H4 (cell line): ENCODE measurements at places on chromosomes 16 and 17.

GRCh38 chr16:8391257-8391656 lies 199.1 kb downstream of the TMEM114 start:
- no peak for DNase-seq

GRCh38 chr16:25726430-25727098 lies 34.8 kb downstream of the HS3ST4 start:
- DNase-seq: no peak

- DNase-seq: no peak
These were observed 291.8 kb downstream of the SOX9 start for GRCh38 chr17:72412650-72413076.

- DNase-seq: no peak
These were observed 11.3 kb upstream of the PRR29 start for GRCh38 chr17:63986821-63987220.

DNA sequence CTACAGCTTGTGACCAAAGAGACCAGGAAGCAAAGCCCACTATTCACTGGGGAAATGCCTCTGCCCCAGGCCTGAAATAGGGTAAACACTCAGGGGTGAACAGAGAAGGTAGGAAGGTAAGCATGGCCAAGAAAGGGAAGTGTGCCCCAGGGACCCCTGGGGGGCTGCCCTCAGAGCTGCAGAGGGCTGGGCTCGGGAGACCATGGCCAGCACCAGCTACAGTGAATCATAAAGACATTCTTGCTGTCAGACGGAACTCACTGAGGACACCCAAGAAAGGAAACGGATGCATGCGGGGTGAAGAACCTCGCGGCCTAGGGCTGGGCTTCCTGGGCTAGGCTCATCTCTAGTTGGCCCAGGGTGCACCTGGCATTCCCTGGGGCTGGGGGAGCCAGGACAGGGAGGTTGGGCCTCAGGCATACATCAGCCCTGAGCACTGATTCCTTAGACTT lies 9.6 kb downstream of the HIC1 start:
- no peak for DNase-seq

GRCh38 chr16:18942061-18942460 lies 15.9 kb upstream of the SMG1 start:
- DNase-seq: no peak

DNA sequence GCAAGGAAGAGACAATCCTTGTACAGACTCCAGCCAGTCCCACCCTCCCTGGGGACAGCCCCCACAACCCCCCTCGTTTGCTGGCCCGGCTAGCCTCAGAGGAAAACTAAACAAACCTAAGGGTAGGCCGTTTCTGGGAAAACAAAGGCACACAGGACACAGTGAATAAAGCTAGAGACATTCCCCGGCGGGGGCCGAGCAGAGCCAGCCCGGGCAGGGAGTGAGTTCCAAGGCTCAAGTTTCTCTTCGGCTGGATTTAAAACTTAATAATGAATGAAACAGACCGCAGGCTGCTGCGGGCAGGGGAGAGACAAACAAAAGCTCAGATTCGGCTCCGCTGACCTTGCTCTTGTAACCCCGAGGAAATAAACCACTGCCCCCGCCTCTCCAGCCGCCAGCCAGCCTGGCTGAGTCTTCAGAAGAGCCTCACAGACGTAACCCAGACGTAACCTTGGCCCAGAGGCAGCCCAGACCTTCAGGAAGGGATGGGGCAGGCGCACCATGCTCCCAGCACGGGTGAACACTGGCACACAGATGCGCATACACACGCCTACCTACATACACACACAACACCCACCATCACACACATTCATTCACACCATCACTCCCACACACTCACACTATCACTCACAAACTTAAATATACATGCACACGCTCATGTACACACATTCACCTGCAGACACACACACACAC lies 216.0 kb downstream of the ZNF423 start:
- peak; percentile 84 for DNase-seq

- no peak for DNase-seq
These were observed 110.5 kb downstream of the HS3ST2 start for GRCh38 chr16:22924492-22924891.

DNA sequence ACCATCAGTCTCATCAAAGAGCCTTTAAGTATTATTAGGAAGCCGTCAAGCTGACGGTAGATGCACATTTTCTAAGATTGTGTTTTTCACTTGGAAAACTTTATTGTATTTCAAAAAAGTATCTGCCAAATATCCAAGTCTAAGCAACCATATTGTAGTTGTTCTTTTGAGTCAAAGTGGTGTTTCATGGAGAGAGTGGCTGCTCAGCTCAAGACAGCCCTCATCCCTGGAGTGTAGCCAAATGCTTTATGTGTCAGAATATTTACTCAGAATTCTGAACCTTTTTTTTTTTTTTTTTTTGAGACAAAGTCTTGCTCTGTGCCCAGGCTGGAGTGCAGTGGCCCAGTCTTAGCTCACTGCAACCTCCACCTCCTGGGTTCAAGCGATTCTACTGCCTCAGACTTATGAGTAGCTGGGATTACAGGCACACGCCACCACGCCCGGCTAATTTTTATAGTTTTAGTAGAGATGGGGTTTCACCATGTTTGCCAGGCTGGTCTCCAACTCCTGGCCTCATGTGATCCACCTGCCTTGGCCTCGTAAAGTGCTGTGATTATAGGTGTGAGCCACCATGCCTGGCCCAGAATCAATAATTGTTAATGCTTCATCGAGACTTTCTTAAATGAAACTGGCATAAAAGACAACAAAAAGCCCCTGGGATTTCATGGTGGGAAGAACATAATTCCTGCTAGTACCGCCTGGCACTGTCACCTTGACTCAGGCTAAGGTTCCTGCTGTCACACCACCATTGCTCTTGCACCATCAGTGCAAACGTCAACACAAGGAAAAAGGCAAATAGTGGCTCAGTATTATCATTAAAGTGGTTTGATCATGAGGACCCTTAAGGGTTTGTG lies 45.5 kb downstream of the PRKCA start:
- no peak for DNase-seq

DNA sequence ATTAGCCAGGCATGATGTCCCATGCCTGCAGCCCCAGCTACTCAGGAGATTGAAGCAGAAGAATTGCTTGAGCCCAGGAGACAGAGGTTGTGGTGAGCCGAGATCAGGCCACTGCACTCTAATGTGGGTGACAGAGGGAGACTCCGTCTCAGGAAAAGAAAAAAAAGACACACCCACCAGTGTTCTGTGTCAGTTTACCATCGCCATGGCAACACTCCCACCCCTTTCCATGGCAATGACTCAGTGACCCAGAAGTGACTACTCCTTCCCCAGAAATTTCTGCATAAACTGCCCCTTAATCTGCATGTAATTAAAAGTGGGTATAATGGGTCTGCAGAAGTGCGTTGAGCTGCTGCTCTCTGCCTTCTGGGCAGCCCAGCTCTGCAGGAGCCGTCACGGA lies 4.0 kb upstream of the ZC3H18 start:
- no peak for DNase-seq

- DNase-seq: no peak
These were observed at the start of gene ITGAL for GRCh38 chr16:30472328-30472942. Gene ITGAL (plus strand): TSS chr16:30472742. CDS start chr16:30472838, 96 bp downstream.

- DNase-seq: no peak
These were observed 18.8 kb upstream of the KRT10 start for GRCh38 chr17:40841246-40841645.
